Stimulated activated CD4-positive, alpha-beta T cell treated with anti-CD3 and anti-CD28 coated beads, Interleukin-1b, Interleukin-23, amount 100 ng/mL, for 1 hour (primary cell): ENCODE measurements at places on chromosomes 7 and 10.
A peak's percentile ranks its signal among the peaks of the same experiment; 100 is the strongest.

- no peak for DNase-seq
These were observed 192.9 kb downstream of the EVX1 start for GRCh38 chr7:27435461-27435860.

DNA sequence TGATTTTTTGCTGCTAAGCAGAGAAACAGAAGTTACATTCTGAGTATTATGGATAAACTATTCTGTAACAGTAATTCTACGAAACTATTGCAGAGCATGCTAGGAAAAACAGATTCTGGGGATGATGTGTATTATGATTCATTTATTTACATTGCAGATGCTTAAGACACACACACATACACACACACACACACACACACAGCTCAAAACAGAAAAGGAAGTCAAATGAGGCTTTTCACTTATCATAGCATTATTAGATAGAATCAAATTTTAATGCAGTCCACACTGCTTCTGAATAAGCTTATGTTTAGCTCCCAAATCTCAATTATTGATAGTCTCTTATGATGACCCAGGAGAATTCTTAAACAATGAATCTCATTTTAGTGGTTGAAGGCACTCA is 307.2 kb downstream of the HGF start:
- DNase-seq: no peak

- no peak for DNase-seq
These were observed 27.0 kb downstream of the PDZD8 start for GRCh38 chr10:117348236-117348635.

GRCh38 chr10:113857210-113857609 is 2.7 kb downstream of the NHLRC2 start:
- no peak for DNase-seq

DNA sequence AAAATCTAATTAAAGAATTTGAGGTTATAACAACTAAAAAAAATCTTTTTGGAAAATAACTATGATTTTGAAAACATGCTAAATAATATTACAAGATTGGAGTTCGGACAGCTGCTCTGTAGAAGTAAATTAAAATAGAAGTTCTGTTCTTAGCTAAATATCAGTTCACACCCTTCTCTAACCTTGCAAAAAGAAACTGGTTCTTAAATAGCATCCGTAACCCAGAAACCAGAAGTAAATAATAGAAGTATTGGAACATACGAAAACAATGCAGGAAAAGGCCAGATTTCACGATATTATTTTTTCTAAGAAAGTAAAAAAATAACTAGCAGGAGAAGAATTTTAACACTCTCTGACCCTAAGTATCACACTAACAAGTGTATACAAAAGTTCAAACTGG is 164.7 kb downstream of the PRKG1 start:
- DNase-seq: no peak

DNA sequence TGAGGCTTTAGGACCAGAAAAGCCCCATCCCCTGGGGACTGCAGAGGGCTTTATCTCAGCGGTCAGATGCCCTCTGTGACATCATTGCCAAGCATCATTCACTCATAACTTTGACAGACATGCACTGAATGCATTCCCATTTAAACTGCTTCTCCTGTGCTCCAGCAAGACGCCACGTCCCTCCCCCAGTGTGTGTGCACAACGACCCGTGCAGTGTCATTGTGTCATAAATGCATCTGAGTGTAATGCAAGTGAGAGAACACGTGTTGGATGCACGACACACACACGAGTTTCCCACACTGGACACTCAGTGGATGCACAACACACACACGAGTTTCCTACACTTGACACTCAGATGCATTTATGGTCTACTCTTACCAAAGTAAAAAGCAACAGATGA is 337.9 kb downstream of the PTPRN2 start:
- no peak for DNase-seq

DNA sequence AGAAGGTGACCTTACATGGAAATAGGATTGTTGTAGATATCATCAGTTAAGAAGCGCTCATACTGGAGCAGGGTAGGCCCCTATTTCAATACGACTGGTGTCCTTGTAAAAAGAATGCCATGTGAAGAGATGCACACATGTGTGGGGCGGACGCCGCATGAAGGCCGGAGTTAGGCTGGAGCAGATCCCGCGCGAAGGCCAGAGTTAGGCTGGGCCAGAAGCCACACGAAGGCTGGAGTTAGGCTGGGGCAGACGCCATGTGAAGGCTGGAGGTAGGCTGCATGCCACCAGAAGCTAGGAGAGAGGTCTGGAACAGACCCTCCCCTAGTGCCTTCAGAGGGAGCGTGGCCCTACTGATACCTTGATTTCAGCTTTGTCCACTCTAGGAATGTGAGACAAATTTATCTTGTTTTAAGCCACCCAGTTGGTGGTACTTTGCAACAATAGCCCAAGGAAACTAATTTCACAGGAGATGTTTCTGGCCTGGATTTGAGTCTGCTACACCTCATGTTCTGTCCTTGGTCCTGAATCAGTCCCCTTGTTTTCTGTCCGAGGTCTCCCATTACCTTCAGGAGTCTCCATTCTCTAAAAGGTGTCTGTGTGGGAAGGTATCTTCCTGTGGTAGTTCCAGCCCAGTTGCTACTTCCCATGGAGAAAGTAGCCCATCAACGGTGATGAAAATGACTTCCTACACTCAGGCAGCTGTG is 585.8 kb downstream of the LRMDA start:
- DNase-seq: no peak

DNA sequence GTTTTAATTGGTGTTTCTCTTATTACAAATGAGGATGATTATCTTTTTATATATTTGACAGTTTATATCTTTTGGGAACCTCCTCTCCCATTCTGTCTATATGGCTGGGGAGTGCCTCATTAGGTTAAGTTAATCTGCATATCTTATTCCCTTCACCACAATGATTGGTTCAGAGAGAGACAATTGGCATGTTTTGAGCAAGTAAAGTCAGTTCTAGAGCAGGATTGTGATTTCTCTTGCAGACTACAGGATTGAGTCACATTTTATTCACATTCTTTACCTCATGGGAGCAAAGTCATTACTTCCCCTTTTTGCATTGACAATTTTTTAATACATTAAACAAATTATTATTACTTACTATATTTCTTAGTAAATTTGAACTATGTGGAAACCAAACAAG is 345.6 kb downstream of the MDFIC start:
- no peak for DNase-seq

GRCh38 chr10:61882621-61883370 is 18.7 kb upstream of the ARID5B start:
- DNase-seq: no peak

DNA sequence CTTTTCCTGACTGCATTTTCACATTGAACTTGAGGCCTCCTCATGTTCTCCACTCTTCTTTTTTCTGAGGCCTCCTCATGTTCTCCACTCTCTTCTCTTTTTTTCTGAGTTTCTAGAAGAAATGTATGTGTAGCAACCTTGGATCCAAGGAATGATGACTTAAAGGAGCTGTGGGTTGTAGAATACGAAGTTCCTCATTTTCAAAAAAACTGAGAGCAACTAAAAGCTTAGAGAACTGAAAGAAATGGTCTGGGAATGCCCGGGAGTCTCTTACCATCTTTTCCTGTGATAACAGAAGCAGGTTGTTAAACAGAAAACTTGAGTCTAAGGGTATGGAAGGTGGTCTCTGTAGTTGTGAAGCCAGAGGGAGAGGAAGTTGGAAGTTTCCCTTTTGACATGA is 32.8 kb downstream of the MRPS33 start:
- no peak for DNase-seq

- DNase-seq: peak; percentile 82
These were observed 22.7 kb upstream of the ANLN start for GRCh38 chr7:36366718-36367560.

DNA sequence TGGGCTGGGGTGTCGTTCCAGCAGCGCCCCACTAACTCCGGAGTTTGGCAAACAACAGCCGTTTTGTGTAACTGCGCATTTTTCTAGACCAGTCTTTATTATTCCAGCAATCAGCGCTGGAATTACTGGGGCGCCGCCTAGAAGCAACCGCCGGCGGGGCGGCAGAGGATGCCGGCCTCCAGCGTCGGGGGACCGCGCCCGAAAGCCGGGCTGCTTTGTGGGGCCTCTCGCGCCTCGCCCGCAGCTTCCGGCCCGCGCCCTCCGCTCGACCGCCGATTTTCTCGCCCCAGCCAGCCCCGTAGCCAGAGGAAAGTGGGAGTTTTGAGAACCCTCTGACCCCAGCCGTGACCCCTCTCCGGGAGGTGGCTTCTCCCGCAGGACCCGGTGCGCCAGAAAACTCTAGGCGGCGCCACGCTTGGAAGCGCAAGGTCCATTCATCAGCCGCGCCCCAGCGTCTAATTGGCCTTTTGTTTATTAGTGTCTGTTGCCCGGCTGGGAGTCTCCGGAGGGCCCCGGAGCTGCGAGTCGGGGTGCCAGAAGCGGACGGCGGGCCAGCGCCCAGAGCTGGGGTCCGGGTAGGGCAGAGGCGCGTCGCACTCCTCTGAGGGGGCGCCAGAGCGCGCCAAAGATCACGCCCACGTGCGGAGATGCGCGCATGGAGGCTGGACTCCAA is 10.7 kb downstream of the EMX2 start:
- DNase-seq: no peak

GRCh38 chr10:104601166-104601565 is 39.9 kb upstream of the SORCS3 start:
- no peak for DNase-seq

GRCh38 chr10:105797234-105797890 is 1156.3 kb downstream of the SORCS3 start:
- no peak for DNase-seq

- DNase-seq: no peak
These were observed 49.4 kb downstream of the PLXDC2 start for GRCh38 chr10:19865676-19866075.

GRCh38 chr7:11168650-11169170 is 195.0 kb downstream of the PHF14 start:
- no peak for DNase-seq
